T-helper 9 cell (primary cell): ENCODE measurements at places on chromosomes 2 and 18.

DNA sequence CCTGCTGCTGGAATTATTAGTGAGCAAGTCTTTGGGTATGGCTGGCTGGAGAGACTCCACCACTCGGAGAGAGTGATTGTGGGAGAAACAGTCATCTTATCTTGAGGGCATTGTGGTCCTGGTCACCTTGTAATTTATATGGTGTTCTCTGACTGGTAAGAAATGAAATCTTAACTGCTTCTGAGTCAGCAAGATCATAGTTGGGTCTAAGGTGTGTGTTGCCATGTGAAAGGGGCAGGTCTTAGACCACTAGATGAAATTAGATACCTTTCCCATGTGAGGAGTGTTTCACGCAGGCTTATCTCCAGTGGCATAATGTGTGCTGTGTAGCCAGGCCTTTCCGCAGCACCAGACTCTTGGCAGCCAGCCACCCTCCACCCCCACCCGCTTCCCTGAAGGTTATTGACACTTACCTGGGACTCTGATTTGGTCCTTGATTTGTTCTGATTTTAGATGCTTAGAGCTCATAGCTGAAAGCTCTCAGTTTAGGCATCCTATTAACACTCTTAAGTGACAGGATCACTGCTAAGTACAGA, 7.7 kb downstream of the MAPRE3 start:
- DNase-seq: no peak

- no peak for DNase-seq
These were observed 9.7 kb upstream of the COPS8 start for GRCh38 chr2:237075749-237076599.

- DNase-seq: no peak
These were observed 73.0 kb downstream of the MYO1B start for GRCh38 chr2:191318037-191318728.

DNA sequence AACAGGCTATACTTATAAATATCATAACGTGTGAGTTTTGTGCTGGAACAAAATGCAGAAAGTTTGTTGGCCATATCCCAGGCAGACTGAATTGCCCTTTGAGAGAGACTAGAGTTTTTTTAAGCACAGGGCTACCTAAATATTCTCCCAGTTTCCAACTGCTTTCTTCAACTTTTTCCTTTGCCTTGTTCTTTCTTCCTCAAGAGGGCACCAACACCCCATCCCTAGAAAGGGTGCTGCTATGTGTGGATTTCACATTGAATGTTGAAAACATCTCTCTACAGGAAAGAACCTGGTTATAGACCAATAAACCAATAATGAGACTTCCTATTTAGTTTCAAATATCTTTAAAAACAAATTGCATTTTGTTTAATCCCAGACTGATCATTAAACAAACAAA, 87.9 kb downstream of the ICOS start:
- no peak for DNase-seq

GRCh38 chr2:2587354-2587753, 256.3 kb upstream of the MYT1L start:
- no peak for DNase-seq

GRCh38 chr2:150809103-150809502, 321.6 kb upstream of the RND3 start:
- no peak for DNase-seq

DNA sequence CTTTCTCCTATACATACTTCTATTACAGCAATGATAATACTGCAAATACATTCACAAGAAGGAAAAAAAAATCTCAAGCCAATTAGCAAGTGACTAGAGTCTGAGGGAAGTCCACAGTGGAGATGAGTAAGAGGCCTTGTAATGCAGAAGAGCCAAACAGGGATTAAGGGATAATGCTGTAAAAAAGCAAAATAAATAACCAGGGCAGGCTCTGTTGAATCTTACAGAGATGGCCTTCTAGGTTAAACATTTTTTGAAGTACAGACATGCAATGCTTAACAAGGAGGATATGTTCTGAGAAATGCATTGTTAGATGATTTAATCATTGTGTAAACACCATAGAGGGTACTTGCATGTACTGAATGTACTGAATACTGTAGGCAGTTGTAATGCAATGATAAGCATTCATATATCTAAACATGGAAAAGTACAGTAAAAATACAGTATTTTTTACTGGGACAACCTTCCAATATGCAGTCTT, 122.1 kb upstream of the RMDN2 start:
- no peak for DNase-seq

DNA sequence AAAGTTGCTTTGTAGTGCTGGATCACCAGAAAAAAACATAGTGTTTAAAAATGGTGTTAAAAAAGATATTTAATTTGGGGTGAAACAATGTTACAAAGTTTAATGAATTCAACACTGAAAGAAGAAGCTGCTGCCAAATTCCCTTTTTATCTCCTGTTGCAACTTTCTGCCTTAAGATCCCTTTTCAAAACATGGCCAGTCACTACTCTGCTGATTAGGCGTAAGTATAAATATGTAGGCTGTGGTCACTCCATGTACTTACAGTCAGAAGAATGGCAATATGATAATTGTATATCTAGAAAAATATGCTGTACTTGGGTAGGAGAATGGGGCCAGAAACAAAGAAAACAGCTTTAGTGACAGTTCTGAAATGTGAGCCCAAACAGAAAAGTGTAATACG, 123.5 kb upstream of the ZBTB14 start:
- DNase-seq: no peak

DNA sequence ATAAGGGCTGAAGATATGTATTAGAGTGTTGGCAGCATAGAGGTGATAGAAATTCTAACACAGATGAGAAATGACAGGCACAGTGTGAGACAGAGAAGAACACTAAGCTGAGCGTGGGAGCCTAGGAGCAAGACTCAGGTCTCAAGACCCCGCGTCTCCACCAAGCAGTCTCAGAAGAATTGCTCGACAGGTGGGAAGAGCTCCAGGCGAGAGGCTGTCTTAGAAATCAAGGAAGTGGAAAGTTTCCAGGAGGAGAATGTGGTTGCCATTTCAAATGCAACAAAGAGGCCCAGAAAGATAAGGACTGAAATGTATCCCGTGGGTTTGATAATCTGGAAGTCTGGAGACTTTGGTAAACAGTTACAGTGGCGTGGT, 31.5 kb upstream of the CAB39 start:
- no peak for DNase-seq

DNA sequence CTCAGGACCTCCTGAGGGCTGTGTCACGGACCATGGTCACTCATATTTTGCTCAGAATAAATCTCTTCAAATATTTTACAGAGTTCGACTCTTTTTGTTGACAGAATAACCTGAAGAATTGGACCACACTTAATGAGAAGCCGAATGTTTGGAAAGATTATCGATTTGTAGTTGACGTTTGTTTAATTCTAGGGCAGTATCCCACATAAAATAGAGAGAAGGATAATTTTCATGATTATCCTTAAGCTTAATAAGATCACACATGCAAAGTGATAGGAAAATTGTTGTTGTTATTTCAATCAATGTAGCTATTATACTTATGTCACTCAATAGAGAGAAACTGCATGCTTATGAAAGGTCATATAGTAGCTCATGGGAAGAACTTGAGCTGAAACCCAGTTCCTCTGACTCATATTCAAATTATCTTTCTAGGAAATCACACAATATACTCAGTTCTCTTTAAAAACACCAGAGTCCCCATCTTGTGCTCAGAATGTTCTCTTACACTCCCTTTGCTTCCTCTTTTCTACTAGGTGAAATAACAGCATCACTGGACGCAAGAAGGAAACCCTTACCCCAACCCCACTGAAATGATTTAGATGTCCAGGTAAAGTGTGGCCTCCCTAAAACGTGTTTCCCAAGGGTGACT, 982.1 kb downstream of the TSN start:
- no peak for DNase-seq
